Erythroblast (primary cell): ENCODE measurements at places on chromosomes 7 and 10.

DNA sequence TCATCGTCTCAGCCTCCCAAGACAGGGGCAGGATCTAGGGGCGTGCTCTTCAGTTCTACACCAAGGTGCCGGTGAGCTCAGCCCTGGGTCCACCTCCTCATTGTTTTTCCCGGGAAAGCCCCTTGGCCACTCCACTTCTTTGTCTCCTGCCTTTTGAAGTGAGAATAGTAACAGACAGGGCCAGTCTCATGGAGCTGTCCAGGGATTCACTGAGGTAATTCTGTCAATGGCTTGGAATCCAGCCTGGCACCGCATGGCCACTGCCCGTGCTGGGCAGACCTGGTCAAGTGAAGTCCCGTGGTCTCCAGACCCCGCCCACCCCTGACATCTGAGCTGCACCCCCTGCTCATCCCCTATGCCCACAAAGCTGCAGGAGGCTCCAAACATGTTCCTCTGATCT, 138.9 kb downstream of the TNS3 start:
- DNase-seq = no peak

DNA sequence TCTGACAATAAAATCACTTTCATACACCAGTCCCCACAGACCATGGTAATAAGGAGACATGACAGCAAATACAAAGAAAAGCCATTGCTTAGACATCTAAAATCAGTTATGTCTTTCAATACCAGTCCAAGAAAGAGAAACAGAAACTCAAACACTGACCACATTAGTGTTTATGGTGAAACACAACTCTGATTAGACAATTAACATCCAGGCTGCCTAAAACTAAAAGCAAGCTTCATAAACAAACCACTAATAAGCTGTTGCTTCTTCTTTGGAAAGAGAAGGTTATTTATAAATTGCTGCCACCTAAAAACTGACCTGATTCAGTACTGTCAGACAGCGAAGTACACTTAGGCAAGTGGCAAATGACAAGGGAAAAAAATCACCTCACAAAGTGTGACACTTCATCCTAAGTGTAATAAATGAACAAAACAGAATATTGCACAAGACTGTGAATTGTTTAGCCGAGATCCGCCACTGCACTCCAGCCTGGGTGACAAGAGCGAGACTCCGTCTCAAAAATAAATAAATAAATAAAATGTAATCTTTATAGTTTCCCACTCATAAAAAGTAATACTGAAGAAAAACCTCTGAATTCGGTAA, 277.4 kb downstream of the PARD3 start:
- DNase-seq = no peak

DNA sequence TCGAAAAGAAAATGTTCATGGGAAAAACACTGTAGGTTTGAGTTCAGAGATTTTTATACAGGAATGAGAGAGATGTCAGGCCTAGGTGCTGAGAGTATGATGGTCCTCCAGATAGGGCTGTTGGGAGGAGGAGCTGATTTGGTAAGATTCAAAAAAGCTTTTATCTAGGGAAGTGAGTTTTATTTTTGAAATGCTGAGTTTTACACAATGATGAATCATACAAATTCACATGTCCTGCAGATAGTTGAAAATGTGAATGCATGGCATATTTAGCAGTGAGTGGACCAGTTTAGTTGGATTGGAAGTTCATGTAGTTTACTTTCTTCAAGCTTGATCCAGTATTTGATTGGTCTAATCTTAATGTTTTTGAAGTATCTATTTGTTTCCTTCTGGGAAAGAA, 154.8 kb downstream of the LRRC4 start:
- DNase-seq = no peak

- DNase-seq = peak; percentile 82
Measured at GRCh38 chr10:32377458-32378259, 30.7 kb upstream of the EPC1 start.

- DNase-seq = no peak
Measured at GRCh38 chr10:132666705-132667341, 119.1 kb downstream of the NKX6-2 start.

GRCh38 chr7:7970237-7970530, 1.6 kb downstream of the GLCCI1 start:
- DNase-seq = no peak

DNA sequence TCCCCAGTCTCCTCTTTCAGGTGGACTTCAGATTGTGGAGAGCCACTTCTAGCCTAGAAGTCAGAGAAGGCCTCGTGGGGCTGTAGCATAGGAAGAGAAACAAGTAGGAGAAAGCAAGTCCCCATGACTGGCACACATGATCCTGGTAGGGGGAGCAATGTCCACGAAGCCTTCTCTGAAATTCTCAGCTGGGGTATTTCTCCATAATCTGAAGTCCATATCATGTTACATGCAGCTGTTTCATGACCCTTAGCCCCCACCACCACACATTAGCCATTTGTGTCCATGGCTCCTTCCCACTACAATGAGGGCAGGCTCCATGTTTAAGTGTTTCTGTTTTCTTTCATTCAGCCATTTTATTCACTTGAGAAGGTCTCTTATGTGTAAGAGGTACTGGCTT, 43.2 kb downstream of the LAMB4 start:
- no peak for DNase-seq

DNA sequence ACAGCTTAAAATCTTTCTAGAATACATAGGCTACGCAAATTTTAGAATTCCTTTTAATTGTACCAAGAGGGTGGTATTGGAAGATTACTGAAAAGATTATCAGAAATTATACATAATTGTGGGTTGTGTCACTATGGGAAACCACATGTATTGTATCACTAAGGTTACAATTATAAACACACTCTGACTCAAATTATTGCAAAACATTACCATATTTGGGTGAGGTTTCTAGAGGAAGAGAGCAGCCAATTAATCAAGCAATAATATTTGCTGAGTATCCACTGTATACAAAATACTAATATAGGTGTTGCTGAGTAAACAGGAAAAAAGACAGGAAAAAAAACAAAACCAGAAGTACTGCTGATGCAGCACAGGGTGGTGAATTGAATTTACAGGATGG, 3.1 kb upstream of the CAPZA2 start:
- DNase-seq = no peak

- peak; percentile 8 for DNase-seq
Measured at GRCh38 chr10:108911814-108912541, 1011.3 kb downstream of the XPNPEP1 start.

- no peak for DNase-seq
Measured at GRCh38 chr7:55527307-55527706, 45.0 kb downstream of the VOPP1 start.

GRCh38 chr7:101990811-101991418, 173.5 kb downstream of the CUX1 start:
- DNase-seq = no peak

GRCh38 chr10:63642808-63643207, 121.6 kb downstream of the REEP3 start:
- DNase-seq = no peak

GRCh38 chr10:103849880-103850571, 5.3 kb downstream of the SH3PXD2A start:
- no peak for DNase-seq

GRCh38 chr10:61897671-61898434, 3.6 kb upstream of the ARID5B start:
- DNase-seq = peak; percentile 53

- no peak for DNase-seq
Measured at GRCh38 chr10:34535872-34536271, 279.2 kb downstream of the PARD3 start.

DNA sequence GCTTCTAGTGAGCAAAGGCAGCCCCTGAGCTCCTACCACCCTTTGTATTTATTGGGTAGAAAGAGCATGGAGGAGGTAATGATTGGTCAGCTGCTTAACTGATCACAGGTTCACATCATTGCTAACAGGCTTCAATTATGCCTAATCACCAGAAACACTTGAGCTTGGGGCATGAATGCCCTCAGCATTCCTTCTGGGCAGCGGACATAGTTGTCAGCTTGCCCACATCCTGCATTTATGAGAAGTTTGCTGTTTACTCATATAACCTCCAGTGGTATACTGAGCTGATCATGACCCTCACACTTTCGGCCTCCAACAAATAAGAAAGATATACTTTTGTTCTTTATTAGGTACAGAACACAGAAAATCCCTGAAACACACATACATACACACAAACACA, 140.3 kb upstream of the ODAD2 start:
- DNase-seq = no peak

DNA sequence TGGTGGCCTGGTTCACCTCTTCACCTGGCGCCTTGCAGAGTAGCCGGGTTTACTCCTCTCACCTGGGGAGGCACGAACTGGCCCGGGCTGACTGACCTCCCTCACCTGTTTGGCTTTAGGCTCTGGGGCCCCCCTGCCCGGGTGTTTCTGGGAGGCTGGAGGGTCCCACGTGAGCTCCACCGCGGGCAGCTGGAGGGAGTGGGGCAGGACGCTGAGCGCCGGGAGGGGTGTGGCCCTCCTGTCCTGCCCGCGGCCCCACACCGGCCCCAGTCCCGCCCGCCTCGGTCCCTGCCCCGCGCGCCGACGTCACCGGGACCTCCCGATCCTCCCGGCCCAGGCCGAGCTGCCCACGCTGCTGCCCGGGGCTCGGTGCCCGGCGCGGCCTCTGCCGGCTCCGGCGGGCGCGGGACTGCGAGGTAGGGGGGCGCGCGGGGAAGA, at the start of gene AMZ1:
TSS of gene AMZ1 (plus strand) at position 322 of the 438 bp plus-strand sequence. CDS start 12,250 bp downstream, outside the sequence.
- no peak for DNase-seq

GRCh38 chr7:22001345-22002004, 55.8 kb upstream of the CDCA7L start:
- DNase-seq = peak; percentile 49

DNA sequence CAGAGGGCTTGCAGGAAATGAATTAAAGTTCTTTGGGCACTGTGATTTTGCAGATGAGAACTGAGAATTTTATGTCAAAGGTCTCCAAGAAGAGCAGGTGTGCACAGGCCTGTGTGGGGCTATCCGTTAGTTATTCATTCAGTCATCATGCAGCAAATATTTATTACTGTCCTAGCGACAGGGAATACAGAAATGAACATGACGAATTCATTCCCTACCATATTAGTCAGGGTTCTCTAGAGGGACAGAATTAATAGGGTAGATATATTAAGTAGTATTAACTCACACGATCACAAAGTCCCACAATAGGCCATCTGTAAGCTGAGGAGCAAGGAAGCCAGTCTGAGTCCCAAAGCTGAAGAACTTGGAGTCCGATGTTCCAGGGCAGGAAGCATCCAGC, 2.9 kb upstream of the MMP21 start:
- DNase-seq = no peak

DNA sequence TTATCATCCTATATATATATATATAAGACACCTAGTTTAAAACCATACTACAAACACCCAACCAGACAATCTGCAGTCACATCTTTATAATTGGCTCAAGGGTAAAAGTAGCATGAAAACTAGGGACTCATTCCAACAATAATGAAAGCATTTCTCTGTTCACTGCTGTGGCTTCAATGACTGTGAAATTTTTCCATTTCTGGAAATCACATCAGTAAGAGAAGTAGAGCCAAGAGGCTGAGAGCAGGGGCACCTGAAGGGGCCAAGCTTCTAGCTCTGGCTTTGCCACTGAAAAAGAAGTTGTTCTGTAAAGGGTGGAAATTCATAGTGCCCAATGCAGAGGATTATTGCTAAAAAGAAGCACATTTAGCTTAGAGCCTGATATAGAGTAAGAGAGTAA, 158.6 kb upstream of the GLI3 start:
- no peak for DNase-seq

DNA sequence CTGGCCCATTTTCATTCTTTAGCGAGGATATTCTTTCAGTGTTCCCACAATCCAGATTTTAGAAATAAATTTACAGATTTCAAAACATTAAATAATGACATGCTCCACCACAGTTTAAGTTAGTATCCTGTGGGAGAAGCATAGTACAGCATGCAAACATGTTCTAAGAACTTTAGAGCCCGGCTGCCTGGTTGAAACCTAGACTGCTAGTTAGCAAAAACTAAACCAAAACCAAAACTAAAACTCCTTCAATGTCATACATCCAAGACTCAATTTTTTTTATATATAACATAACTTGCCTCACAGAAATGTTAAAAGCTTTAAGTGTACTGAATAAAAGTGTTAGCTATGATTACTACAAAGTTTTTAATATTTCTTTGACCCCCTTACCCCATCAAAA, 17.0 kb downstream of the TRA2A start:
- no peak for DNase-seq

GRCh38 chr7:70044525-70044924, 446.2 kb downstream of the AUTS2 start:
- no peak for DNase-seq

DNA sequence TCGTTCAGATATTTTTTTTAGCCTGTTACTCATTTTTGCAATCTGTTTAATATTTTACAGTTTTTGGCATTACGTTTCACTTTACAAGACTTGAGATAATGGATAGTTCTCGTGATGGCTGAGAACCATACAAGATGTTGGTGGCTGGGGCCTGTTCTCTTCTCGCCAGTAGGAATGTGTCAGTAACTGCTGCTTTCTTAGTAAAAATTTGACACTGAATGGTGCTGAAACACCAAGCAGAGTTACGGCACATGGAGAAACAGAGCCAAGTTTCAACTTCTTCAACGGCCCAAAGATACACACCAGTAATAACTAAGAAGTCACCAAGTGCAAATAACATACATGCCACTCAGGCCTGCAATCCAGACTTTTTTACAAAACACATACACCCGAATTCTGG, 130.4 kb downstream of the NRP1 start:
- DNase-seq = no peak

DNA sequence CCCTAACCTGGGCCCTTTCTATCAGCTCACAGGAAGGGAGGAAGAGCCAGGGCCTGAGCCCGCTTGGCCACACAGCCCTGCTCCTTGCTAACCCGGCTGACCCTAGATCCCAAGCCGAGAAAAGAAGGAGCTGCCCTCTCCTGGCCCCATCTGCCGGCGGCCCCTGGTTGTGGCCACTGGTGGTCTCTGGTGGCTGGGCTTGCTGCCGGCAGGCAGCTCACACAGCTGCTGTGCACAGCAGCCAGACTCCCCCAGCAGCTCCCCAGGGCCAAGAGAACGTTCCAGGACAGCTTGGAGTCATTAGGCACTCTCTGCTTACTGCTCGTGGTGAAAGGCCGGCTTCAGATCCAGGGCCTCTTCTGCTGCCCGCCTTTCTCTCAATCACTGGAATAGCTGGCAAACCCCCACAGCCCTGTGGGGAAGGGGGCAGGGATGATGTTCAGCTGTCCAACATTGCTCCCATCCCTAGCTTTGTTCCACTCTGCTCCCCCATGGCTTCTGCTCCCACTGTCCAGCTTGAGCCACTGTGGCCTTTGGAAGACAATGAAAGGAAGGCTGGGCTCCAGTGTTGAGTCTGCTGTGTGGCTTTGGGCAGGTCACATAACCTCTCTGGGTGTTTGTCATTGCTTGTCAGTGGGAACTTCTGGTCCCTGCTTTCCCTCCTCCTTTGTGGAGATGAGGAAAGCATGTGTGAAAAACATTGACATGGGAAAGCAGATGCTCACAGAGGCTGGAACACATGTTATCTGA, 35.4 kb upstream of the COL13A1 start:
- no peak for DNase-seq

GRCh38 chr10:91378061-91378460, 32.1 kb upstream of the HECTD2 start:
- DNase-seq = peak; percentile 44
